ENCODE measurements at places on chromosomes 2 and 18.
A peak's percentile ranks its signal among the peaks of the same experiment; 100 is the strongest.

DNA sequence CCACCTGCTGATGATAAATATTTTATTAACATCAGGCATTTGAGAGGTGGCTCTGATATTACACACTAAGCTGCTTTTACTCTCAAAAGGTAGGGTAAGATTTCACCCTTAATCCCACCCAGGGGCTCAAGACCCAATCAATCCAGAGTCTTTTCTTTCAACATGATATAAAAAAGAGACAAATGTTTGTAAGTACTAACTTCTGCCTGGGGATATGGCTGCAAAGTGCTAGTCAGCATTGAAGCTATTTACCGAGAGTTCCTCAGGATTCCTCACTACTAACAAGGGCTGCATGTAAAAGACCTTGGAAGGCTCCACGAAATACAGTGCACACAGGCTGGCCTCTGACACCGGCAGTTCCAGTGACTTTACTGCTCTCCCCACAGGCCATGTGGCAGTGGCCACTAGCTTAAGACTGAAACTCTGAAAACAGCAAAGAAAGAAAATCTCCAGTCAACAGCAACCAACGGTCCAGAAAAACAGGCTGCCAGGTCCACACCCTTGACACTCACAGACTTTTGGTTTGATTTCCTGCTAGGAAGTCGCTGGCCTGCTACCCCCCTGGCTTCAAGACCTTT lies 11.2 kb downstream of the MREG start:
- DNase-seq: peak; percentile 15

- no peak for DNase-seq
Measured at GRCh38 chr2:233822101-233822771, 32.1 kb downstream of the HJURP start.

- no peak for DNase-seq
Measured at GRCh38 chr2:173221937-173222594, 132.6 kb upstream of the CDCA7 start.

GRCh38 chr2:218476676-218477075 lies 57.8 kb downstream of the VIL1 start:
- DNase-seq: peak; percentile 38

DNA sequence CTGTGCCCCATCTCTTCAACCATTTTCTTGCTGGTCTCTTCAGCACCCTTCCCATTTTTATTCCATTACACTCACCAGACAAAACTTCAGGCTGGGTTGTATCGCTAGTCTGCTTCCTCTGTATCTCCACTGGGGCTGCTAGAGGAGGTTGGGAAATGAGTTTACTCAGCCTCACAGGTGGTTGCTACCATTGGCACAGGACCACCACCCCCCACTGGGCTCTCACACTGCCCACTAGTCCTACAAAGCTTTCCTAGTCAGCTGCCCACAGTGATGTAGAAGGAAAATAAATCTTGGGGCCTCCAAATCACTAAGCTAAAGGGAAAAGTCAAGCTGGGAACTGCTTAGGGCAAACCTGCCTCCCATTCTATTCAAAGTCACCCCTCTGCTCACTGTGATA lies 12.3 kb upstream of the IL1B start:
- no peak for DNase-seq

DNA sequence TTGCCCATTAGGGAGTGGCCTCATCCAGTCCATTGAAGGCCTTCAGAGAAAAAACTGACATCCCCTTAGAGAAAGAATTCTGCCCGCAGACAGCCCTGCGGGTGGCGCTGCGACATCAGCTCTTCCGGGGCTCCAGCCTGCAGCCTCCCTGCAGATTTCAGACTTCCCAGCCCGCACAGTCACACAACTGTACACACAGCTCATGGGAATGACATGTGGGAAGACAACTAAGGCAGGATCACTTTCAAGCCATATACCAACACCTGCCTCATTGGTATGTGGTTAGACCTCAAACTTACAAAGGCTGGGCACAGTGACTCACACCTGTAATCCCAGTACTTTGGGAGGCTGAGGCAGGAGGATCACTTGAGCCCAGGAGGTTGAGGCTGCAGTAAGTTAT lies 24.8 kb upstream of the TUBB6 start:
- DNase-seq: no peak

GRCh38 chr18:64119916-64120315 lies 29.0 kb downstream of the LINC00305 start:
- no peak for DNase-seq

- DNase-seq: peak; percentile 18
Measured at GRCh38 chr18:47191961-47192360, 15.8 kb upstream of the IER3IP1 start.

Data from AG20443 (cell line).